ENCODE measurements at places on chromosomes 5 and 9.

GRCh38 chr9:133103183-133103986 lies 17.7 kb downstream of the RALGDS start:
- ATAC-seq, result peak; percentile 71

GRCh38 chr5:34682926-34683623 lies 26.9 kb downstream of the RAI14 start:
- ATAC-seq, result no peak

GRCh38 chr5:134902071-134902801 lies 2.7 kb upstream of the PCBD2 start:
- ATAC-seq, result no peak

DNA sequence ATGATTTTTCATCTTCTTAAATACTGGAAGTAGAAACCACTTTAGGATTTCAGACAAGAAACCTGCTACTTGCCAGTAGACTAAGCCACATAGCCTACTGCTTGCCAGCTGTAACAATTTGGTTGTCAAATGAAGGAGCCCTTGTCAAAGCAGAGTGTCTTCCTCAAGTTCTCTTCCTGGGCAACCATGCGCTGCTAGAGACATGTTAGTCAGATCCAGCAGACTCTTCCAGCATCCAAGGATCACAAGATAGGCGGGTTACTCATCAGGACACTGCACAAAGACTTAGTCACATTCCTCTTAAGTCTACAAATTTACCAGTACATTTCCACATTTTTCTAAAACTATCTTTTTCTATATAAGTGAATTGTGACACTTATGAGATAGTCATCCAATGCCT lies 24.4 kb downstream of the SKIC3 start:
- no peak for ATAC-seq

- no peak for ATAC-seq
Observed at GRCh38 chr5:39780347-39780746, 355.6 kb upstream of the DAB2 start.

DNA sequence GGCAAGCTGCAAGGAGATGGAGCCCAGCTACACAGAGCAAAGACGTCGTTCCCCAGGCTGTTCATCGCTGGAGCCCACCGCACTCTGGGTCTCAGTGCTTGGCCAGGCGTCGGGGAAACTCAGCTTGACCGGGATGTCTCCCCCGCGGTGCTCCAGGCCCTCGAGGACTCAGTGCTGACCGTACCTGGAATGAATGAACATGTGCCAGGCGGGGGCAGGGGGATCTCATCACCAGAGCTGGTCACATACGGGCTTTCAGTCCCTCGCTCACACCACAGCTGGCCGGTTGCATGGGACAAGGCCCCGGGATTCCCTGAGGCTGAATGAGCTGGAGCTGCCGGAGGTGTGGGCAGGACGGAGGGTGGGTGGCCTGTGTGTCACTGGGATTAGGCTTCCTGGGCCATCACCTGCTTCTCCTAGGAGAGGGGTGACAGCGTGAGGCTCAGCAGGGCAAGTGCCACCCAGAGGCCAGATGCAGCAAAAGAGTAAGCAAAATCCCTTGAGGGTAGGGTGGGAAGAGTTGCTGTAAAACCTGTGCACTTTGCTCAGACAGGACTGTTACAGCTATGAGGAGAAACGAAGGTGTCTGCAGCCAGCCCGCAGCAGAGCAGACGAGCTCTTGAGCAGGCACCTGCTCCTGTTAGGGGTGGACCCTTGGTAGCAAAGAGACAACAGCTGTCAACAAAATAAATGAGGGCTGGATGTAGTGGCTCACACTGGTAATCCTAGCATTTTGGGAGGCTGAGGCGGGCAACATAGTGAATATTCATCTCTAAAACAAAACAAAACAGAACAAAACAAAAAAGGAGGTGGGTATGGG lies 70.7 kb upstream of the RAPGEF1 start:
- ATAC-seq, result no peak

DNA sequence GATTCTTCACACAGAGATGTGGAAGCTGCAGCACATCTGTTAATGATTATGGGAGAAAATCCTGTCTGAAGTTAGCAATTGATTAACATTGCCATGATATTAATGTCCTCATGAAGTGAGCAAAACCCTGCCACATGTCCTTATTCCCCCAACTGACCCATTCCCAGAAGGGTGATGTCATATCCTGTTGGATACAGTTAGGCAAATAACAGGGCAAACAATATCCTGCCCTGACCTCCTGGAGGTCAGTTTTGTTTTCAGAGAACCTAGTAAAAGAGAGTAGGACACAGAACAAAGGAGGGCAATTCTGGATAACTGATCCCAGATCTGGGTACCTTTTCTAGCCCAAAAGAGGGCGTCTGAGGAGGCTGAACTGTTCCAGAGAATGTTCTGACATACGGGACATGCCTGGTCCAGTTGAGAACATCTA lies 11.0 kb downstream of the ABLIM3 start:
- ATAC-seq, result no peak

DNA sequence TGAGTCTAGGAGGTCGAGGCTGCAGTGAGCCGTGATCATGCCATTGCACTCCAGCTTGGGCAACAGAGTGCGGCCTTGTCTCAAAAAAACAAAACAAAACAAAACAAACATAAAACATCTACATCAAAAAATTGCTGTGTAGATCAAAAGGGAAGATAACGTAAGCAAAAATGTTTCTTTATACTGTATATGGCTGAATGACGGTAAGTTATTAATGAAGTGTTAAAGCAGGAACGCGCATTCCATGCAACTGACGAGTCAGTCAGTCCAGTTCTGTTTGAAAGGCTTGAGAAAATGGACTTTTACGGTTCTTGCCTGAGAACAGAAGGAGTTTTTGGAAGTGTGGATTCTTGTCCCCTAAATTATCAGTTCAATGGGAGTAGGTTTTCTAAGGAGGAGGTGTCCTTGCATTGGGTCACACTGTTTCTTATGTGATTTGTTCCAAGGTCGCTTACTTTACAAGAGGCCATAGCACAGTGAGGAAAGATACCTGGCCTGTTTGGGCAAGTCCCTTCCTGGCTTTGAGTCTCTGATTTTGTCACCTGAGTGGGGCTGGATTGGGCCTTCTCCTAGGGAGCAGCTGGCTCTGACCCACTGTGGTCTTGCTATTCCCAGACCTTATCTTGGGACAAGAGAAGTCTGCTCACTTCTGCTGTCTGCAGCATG lies 6.6 kb upstream of the PTGS1 start:
- ATAC-seq, result no peak
